Suppressor macrophage treated with lipopolysaccharide for 1 hour (primary cell): ENCODE measurements at places on chromosomes 12 and 14.

- DNase-seq, result no peak
Measured at GRCh38 chr14:34536951-34537676, 2.4 kb downstream of the EAPP start.

- no peak for DNase-seq
Measured at GRCh38 chr12:59181196-59181777, 261.0 kb upstream of the LRIG3 start.

- no peak for DNase-seq
Measured at GRCh38 chr12:50257236-50258166, 25.8 kb downstream of the LIMA1 start.

DNA sequence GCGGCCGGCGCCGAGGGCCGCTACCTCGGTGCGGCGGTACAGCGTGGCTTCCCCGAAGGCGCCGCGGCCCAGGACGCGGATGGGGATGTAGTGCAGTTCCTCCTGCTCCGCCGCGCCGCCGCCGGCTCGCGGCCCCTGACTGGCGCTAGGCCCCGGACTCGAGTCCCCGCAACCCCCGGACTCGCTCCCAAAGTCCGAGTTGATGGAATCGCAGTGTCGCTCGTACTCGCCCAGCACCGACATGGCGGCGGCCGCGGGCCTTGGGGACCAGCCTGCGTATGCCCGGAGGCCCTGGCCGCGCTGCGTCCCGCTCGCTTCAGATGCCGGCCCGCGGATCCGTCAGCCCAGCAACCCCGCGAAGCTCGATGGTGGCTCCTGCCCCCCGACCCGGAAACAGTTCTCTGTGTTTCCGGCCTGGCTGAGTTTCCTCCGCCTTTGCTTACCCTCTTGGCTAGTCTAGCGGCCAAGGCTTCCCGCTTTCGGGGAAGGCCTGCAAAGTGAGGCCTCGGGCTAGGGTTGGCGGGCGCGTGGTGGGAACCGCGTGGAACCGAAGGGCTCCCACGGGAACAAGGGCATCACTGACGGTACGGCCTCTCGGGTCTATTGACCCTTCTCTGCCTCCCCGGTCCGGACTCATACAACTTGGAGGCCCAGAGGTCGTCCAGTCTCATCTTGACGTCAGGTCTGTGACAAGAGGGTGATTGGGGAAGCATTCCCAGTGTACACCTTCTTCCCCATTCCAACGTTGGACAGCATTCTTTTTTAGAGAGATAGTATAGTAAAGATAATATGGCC, at the start of gene NEK9:
Gene NEK9 (minus strand): TSS at position 370 of the 795 bp plus-strand sequence. CDS start 127 bp downstream, at position 243.
- peak; percentile 87 for DNase-seq

- no peak for DNase-seq
Measured at GRCh38 chr12:57607958-57608663, 3.1 kb upstream of the ARHGEF25 start.

GRCh38 chr14:45940318-45940717, 687.3 kb upstream of the MIS18BP1 start:
- DNase-seq, result no peak

GRCh38 chr14:73797543-73798265, 53.9 kb upstream of the PTGR2 start:
- no peak for DNase-seq

- no peak for DNase-seq
Measured at GRCh38 chr12:106048676-106049075, 90.1 kb downstream of the NUAK1 start.

GRCh38 chr12:92722897-92723296, 20.1 kb downstream of the PLEKHG7 start:
- DNase-seq, result no peak

- DNase-seq, result no peak
Measured at GRCh38 chr12:128581321-128581761, 242.4 kb downstream of the SLC15A4 start.

DNA sequence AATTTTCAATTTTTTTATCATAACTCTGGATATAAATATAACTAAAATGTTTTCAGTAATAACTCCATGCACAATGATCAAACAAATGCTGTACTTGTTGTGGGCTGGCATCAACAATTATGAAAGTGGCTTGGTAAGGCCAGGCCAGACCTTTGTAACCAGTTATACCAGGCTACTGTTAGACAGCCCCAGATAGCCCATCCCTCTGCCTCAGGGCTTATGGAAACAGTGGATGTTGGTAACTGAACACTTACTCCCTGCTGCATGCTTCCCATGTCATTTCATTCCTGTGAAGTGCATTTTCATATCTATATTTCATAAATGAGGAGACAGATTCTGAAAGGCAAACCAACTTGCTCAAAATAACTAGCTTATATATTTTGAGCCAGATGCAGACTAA, 195.0 kb downstream of the SYT1 start:
- no peak for DNase-seq

GRCh38 chr12:90959032-90959431, 4.1 kb upstream of the CCER1 start:
- DNase-seq, result no peak

DNA sequence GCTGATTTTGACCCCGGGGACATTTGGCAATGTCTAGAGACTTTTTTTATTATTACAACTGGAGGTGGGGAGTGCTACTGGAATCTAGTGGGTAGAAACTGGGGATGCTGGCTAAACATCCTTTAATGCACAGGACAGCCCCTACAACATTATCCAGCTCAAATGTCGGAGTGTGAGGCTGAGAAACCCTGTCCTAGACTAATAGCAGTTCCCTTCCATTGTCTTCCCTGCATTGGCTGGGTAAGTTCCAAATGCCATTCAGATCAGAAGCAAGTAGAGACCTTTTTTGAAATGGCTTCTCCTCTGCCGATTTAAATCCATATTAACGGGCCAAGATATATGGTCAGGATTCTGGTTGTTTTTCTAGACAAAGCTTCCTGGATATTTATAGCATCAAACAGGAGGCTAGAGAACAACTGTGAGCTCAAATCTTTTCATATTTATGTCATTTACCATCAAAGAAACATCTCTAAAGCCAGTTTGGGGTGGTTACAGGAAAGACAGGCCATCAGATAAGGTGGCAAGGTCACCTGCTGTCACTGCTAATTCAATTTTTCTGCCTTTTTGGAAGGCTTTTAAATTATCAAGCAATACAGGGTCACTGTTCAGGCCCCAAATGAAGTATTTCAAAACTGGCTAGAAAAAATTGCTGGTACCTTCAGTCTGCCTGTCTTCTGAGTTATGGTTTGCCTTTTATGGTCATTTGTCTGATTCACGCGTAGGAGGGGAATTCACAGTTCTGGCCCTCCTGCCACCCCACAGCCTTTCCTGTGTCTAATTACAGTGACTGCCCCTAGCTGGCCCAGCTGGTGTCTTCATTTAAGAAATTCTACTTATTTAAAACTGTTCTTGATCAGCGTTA, 20.1 kb upstream of the AKAP5 start:
- DNase-seq, result peak; percentile 74

DNA sequence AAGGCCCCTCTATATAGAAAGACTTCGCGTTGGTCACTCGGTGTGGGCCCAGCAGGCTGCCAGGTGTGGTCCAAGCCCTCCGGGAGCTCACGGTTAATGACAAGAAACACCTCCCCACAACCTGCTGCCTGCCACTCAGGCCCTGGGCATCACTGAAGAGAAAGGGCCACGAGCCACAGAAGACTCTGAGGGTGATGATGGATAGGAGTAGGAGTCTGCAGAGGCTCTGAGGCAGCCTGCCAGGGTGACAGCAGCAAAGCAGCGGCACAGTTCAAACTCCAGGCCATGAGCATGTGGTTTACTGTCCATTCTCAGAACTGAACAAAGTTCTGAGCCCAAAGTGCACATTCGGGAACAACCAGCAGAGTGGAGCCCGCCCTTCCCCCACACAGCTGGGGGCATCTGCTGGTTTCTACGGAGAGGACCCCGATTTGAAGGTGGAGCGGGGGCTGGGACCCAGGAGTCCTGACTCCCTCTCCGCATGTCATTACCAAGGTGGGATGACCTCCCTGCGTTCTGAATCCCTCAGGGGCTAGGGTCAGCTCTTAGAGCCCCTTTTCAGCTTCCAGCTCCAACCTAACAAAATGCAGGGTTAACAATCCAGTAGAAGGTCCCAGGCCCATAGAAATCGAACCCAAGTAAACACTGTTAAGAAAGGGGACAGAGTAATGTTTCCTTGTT, 65.8 kb downstream of the VWF start:
- no peak for DNase-seq

DNA sequence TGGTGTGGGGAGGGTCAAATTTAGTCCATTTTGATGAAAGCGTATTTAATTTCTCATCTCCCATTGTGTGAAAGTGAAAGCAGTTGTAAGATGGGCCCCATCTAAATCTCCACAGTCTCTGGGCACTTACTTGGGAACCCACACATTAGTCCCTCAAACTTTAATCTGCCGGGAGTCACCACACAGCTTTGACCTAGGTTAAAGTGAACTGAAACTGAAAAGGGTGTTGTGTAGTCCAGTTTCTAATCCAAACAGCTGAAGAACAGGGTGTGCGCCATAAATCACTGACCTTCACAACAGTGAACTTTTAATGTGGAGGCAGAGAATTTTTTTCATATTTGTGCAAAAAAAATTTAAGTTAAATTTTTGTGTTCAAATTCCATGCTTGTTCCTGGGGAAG, 48.4 kb upstream of the PTPRO start:
- no peak for DNase-seq

DNA sequence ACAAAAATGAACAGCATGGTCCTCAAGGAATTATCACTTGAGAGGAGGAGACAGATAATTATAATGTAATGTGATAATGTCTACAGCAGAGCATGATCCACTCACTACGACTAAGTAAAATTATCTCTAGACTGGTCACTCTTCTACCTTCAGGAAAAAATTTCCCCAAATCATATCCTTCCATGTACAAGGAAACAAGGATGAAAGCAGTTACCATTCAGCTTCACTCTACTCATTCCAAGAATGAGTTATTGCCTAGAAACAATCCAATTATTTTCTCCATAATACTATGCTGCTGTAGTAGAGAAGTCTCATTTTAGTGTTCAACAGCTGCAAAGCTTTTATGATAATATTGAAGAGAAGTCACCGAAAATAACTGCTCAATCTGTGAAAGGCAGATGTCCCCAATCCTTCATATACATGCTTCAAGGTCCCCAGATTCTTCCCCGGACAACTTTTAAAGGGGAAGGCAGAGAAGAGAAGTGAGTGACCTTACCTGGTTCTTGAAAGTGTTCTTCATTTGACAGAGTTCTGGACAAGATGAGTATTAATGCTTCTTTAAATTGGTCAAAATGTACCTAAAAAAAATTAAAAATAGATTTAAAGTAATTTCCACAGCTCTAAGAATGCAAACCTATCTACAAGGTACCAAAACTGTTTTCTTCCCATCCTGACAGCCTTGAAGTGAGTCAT, 24.6 kb downstream of the NIN start:
- no peak for DNase-seq

GRCh38 chr14:64544607-64545312, 4.2 kb downstream of the HSPA2 start:
- no peak for DNase-seq

GRCh38 chr12:108514468-108514972, 557 bp upstream of the FICD start:
- DNase-seq, result no peak

DNA sequence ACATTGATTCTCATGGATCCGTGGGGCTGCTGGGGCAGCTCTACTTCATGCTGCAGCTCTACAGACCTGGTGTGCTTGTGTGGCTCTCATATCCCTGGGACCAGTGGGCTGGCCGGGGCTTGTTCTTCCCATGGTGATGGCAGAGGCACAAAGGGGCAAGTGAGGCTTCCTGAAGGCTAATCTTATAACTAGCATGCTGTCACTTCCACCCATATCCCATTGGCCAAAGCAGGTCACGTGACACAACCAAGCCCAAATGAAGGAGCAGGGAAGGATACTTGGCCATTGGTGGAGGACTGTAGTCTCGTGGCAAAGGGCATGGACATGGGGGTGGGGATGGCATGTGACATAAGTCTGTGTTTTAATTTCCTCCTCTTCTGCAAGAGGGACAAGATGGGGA, 9.9 kb downstream of the PLBD2 start:
- no peak for DNase-seq

DNA sequence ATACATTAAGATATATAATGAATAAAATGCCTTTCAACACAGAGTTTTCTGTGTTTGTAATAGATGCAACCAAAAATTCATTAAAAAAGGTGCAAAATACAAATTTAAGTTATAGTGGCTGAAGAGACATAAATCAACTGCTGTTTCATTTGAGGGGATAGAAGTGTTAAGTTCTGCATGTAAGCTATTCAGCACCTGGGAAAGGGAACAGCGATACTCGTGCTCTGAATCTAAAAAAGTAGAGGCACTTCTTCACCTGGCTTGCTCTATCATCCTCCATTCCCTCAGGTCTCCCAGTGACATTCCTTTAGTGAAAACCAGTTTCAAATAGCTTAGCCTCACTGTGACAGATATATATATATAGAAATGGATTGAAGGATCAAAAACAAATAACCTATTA, 222.6 kb downstream of the ACSS3 start:
- no peak for DNase-seq

GRCh38 chr12:12998248-12998647, 1.8 kb downstream of the HEBP1 start:
- DNase-seq, result no peak

- no peak for DNase-seq
Measured at GRCh38 chr12:70643939-70644338, 6.7 kb upstream of the PTPRB start.

DNA sequence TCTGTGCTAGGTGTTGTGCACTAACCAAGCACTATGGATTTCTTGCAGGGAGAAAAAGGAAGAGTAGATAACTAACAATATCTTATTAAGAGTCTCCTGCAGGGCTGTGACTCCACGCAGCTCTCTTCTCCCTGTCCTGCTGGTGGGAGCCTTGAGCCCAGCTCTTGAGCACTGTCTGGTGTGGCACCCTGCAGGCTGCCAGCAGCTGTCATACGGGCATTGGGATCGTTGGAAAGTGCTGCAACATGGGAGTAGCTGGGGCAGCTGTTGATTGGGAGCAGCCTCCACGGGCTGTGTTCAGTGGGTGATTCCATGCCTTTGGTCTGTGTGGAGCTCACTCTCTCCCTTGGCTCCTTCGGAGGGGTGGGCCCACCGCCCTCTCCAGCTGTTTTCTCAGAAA, 125.3 kb downstream of the FBXL14 start:
- no peak for DNase-seq

- no peak for DNase-seq
Measured at GRCh38 chr14:31944256-31945073, 132.6 kb upstream of the ARHGAP5 start.

- DNase-seq, result peak; percentile 26
Measured at GRCh38 chr14:87805315-87805723, 187.7 kb downstream of the GALC start.

DNA sequence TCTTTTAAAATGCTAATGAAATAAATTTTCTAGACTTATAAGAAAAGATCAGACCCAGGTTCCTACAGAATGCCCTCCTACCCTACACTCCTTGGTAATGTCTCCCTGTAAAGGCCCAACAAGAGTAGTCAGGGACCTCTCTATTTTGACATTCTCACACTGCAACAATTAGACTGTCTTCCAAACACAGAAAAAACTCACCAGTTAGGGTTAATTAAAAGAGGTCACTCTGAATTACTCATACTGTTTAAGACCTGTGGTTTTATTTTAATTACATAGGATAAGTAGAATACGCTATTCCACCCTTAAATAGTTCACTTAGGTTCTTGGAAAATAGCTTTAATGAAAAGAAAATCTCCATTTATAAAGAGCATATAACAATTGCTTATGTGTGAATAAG, 142.4 kb downstream of the ITPR2 start:
- DNase-seq, result no peak

GRCh38 chr12:50132505-50133135, 20.6 kb downstream of the COX14 start:
- peak; percentile 43 for DNase-seq
